ENCODE measurements at places on chromosomes 4 and X.

DNA sequence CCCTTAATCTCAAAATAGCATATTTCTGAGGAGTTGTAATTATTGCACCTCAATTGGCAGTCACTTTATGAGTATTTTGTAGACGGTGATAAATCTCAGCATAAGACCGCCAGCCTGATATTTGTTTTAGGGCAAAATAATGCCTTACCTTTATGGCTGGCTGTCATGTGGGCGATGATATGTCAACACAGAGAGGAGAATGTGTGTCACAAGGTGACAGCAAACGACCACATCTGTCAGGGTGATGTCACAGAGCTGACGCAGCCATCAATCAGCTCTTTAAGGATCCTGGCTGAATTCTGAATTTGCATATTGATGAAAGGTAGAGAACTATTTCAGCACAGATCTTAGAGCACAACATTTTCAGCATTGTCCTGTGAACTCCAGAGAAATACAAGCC, 209.7 kb downstream of the CEP135 start:
- H3K4me3 ChIP-seq = no peak overlapping the region
- no peak overlapping the region for H3K27ac ChIP-seq
- H3K36me3 ChIP-seq = no peaks in the 10 kb centered on the region
- DNase-seq = peak; percentile 12

- no peak for DNase-seq
- H3K4me1 ChIP-seq = no peaks in the 10 kb centered on the region
- H3K4me3 ChIP-seq = no peak overlapping the region
- no peak overlapping the region for H3K27ac ChIP-seq
- no peaks in the 10 kb centered on the region for H3K27me3 ChIP-seq
Measured at GRCh38 chrX:126237524-126237923, 71.4 kb upstream of the DCAF12L2 start.

GRCh38 chr4:177450426-177451107, 8.3 kb upstream of the AGA start:
- DNase-seq = no peak
- no peaks in the 10 kb centered on the region for H3K36me3 ChIP-seq
- peaks cover 10% of the 10 kb centered on the region for H3K4me1 ChIP-seq
- H3K4me3 ChIP-seq = no peak overlapping the region

- no peak overlapping the region for H3K4me3 ChIP-seq
- peaks cover 26% of the 10 kb centered on the region for H3K36me3 ChIP-seq
- H3K27me3 ChIP-seq = no peaks in the 10 kb centered on the region
- DNase-seq = peak; percentile 18
- H3K27ac ChIP-seq = no peak overlapping the region
Measured at GRCh38 chrX:44996277-44996676, 123.3 kb downstream of the KDM6A start.

DNA sequence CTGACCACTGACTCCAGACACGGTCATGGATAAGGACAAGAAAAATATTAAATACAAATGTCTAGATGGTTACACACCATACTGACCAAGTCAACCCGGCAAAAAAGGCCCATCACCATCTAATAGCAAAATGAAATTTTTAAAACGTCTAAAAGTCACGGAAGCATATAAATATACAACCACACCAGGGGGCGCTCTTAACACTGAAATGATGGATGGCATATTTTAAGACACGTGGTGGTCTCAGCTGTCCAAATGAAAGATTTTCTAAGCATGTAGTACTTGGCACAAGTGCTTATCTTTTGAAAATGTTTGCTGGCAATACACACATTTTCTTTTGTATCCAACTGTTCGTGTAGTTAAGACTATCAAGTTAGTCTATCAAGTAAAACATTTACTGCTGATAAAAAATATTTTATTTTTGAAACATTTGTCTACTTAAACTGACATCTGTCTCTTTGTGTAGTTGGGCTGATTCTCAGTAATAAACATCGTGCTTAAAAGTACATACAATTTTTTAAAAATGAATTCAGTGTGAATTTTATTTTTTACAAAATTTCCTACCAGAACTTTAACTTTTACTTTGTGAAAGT, 64.6 kb downstream of the COX7B2 start:
- H3K27me3 ChIP-seq = no peaks in the 10 kb centered on the region
- no peak overlapping the region for H3K27ac ChIP-seq
- no peak overlapping the region for H3K4me3 ChIP-seq
- DNase-seq = peak; percentile 79

DNA sequence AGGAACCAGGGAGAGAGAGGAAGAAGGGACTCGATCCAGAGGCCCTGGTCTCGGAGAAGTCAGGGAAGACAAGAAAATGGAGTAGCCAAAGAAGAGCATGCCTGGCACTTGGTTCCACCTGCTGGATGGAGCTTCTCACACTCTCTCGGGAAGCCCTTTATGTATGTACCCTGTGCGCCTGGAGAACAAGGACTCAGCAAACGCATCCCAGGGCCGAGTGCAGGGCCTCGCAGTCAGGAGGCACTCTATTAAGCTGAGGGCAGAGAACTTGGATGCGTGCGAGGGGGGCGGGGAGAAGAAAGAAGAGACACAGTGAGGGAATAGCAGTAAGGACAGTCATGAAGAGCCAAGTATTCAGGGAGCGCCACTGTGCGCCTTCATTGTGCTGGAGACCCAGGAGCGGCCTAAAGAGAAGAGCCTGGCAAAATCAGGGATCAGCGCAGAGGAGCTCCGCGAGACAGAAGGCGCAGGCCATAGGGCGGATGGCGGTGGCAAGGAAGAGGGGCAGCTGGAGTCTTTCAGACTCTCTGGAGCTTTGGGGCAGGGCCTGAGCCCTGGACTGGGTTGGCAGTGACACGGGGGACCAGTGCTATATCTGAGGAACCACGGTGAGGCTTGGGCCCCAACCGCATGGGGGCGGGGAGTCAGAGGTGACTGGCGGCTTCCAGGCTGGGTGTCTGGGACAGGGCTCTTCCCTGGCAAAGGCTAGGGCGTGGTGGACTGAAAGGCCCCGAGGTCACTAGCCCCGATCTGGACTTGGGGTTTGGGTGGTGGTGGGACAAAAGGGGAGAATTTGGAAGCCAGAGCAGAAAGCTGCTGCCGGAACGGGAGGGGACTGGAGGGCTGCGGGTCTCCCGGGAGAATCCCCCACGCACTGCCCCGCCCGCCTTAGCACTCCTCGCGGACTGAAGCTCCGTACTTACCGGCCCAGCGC, 1.9 kb upstream of the SEPTIN6 start:
- H3K27me3 ChIP-seq = no peaks in the 10 kb centered on the region
- DNase-seq = no peak
- no peak overlapping the region for H3K27ac ChIP-seq

DNA sequence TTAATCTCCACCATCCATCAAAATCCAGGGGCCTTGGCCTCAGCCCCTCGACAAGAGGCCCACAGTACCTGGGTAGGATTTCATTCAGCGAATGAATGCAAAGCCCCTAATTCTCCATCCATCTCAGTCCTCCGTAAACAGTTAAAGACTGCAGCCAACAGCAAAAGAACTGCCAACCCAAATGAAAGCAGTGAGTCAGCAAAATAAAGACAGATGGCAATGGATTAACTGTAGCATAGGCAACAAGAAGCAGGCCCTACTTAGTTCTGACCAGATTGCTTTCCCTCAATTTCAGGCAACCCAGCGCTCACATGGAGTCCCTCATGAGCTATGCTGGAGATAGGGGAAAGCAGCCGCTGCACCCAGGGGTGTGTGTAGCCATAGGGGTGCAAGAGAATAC, 21.4 kb downstream of the PLAC1 start:
- H3K36me3 ChIP-seq = no peaks in the 10 kb centered on the region
- no peak overlapping the region for H3K4me3 ChIP-seq
- H3K27me3 ChIP-seq = peaks cover 10% of the 10 kb centered on the region

DNA sequence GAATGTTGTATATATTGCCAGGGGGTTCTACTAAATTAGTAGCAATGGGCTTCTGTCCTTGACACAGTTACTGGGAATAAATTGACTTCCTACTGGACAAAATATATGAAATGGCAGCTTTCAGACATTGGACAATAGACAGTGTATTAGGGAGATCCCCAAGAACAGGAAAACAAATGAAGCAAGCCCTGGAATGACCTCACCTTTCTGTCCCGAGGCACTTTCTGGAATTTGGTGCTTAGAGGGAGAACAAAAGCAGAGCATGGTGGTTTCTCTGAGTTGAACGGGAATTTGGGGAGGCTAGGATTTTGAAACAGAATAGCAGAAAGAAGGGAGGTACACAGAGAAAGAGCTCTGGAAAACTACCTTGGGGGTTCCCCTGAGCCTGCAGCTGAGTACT, 187.7 kb upstream of the MAGEB2 start:
- H3K36me3 ChIP-seq = no peaks in the 10 kb centered on the region
- DNase-seq = no peak
- no peak overlapping the region for H3K27ac ChIP-seq

DNA sequence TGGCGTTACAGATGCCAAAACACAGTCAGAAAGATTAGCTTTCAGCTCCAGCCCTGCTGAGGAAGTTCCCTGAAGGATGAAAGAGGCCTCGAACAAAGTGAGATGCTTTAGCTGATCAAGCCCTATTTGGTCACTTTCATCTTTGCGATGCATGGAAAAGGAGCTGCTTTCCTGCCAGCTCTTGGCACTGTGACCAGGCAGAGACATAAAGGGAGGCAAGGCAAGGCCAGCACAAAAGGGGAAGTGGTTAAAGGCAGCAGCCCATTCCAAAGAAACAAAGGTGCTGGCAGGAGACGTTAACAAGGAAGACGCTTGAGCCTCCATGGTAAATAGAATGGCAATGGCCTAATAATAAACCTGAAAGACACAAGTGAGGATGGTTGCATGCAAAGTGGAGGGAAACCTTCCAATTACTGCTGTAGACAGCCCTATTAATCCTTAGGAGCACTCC, 617.1 kb upstream of the INTU start:
- H3K27ac ChIP-seq = no peak overlapping the region
- no peaks in the 10 kb centered on the region for H3K36me3 ChIP-seq

DNA sequence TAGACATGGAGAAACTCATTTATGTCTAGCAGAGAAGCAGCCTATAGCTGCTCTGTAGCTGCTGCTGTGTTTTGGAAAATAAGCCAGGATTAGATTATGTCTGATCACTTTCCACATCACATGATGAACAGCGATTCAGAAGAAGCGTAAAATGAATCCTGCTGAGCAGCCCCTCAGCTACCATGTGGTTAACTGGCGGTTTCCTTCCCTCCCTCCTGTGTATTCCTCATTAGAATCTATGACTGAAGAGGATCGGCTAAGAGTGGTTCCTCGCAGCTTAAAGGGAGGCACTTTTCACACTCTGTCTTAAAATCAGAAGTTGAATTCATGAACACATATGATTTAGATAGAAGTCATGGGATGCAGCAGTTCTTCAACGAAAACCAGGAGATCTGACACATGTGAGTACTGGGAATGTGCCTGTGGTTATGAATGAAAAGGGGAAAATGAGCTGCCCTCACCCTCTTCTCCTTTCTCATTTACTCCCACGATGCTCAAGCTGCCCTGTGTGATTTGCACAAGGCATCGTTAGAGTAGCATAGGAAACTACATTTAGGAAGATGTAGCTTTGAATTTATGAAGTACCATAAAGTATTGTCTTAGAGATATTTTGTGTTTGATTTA, at the start of gene PPEF1:
PPEF1 (plus strand) TSS at position 220 of the 624 bp plus-strand sequence; CDS start at position 356, 136 bp downstream.
- H3K27me3 ChIP-seq = no peaks in the 10 kb centered on the region
- H3K36me3 ChIP-seq = no peaks in the 10 kb centered on the region
- H3K4me3 ChIP-seq = no peak within 1 kb of the TSS
- H3K27ac ChIP-seq = no peak within 1 kb of the TSS

DNA sequence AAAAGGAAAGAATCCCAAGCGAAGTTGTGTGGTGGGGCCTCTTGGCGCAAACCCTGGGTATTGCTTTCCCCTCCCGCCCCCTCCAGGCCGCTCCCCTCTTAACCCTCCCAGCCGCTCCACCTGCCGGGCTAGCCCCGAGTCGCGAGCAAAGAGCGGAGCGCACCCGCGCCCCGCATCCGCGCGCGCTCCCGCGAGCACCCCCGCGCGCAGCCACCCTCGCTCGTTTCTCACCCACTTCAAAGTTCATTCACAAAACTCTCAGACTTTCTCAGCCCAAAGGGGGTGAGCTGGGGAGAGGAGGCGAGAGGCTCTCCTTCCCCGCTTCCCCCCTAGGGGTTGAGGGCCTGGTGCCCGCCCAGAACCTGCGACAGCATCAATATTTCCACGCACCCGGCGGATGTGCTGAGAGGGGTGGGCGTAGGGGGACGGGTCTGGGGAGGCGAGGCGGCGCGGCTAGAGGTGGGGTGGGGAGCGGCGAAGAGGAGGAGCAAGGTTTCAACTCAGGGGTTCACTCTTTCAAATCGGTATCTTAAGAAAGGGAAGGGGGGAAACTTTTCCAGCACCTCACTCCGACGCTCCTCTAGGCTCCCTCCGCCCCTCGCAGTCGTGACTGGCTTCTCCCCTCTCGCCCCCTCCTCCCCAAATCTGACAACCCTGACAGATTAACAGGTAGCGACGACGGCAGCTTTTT, 1.8 kb downstream of the MAML3 start:
- H3K27me3 ChIP-seq = peaks cover 21% of the 10 kb centered on the region
- H3K27ac ChIP-seq = peak overlapping the region; percentile 88
- peak overlapping the region; percentile 84 for H3K4me3 ChIP-seq
- H3K4me1 ChIP-seq = peaks cover 34% of the 10 kb centered on the region
- peak; percentile 89 for DNase-seq

DNA sequence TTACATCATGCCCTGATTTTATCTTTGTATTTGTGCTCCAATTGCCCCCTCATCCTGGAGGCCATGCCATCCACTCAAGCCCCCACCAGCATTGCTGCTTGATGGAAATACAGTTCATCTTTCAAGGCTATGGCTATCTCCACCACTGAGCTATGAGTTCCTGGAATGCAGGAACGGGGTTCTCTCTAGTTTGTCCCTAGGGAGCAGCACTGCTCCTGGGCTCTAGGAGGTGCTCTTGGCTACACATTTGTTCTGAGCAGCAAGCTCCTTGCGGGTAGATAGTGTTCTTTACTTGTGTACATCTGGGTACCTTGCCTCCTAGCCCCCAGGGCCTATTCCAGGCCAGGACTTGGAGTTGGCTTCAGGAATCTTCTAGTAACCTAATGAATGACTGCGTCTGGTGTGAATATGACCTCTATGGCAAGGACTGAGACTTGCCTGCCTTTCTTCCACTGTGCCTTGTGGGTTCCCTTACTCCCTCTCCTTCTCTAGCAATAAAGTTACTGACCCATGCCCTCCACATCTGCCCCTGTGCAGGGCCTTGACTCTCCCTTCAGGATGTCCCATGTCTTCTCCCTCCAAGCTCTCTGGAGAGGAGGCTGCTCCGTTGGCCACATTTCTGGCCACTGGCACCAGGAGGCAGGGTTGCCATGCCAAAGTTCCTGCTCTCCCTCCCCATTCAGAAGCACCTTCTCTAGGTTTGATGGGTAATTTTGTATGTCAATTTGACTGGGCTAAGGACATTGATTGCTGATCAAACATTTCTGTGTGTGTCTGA, 7.6 kb downstream of the CITED1 start:
- H3K4me3 ChIP-seq = no peak overlapping the region
- H3K36me3 ChIP-seq = no peaks in the 10 kb centered on the region
- H3K27ac ChIP-seq = no peak overlapping the region
- peaks cover 35% of the 10 kb centered on the region for H3K27me3 ChIP-seq
- no peaks in the 10 kb centered on the region for H3K4me1 ChIP-seq

DNA sequence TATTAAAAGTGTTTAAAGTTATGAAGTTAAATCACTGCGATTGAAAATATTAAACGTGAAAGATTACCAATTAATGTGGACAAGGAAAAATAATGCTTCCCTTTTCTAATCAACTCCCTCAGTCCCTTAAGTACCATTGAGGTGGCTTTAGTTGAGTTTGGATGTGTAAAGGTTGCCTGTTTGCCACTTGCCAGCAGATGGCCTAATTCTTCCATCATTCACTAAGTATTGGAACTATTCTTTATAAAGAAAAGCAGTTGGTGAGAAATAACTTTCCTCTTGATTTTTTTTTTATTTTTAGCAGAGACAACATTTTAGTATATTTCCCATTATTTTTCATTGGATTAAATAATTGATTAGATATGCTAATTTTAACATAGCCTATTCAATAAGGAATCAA, 295.9 kb upstream of the TACR3 start:
- H3K27me3 ChIP-seq = no peaks in the 10 kb centered on the region
- no peaks in the 10 kb centered on the region for H3K36me3 ChIP-seq
- no peak overlapping the region for H3K4me3 ChIP-seq
- no peak overlapping the region for H3K27ac ChIP-seq
- no peaks in the 10 kb centered on the region for H3K4me1 ChIP-seq
- DNase-seq = no peak
